Hypothalamus (tissue), 51 donors: ENCODE measurements at places on chromosomes 12 and 14.

DNA sequence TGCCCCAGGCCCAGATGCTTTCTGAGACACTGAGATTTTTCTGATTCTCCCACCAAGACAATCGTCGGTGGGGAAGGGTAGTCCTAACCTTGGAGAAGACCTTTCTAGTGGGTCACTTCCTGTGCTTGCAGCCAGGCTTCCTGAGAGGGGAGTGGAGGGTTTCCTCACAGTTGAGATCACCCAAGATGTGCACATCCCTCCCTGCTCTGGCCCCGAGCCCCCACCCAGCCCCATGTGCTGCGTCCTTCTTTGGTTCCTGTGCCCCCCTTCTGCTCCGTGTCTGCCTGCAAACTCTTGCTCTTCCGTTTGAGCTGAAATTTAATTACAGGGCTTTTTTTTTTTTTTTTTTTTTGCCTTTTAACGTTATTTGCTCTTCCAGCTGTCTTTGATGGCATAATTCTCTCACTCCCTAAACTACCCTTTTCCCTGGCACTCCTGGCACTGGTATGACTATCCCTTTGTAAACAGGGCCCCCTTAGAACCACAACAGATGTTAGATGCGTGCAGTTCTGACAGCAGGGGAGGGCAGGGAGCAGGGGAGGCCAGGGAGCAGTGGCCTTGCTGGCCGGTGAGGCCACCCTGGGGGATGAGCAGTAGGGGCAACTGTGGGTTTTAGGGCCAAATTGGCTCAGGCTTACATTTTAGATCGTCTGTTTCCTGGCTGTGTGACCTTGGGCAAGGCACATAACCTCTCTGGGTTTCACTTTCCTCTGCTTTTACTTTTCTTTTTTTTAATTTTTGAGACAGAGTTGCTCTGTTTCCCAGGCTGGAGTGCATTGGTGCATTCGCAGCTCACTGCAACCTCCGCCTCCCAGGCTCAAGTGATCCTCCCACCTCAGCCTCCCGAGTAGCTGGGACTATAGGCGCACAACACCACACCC is 144.5 kb downstream of the PHETA1 start:
- DNase-seq, result no peak

DNA sequence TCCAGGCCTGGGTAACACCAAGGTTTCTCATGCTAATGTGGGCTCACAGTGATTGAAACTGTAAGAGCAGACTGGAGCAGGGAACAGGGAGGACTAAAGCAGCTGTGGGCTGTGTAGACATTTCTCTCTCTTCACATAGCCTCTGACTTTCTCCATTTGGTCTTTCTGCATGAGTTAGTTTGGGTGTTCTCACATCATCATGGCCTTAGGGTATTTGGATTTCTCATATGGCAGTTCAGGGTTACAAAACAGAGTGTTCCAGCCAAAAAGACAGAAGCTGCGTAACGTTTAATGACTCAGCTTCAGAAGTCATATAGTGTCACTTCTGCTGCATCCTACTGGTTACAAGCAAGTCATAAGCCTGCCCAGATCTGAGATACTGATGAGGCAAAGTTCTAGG is 52.0 kb upstream of the OSBPL8 start:
- no peak for DNase-seq

GRCh38 chr14:96249029-96249428 is 7.0 kb upstream of the BDKRB1 start:
- DNase-seq, result no peak

- no peak for DNase-seq
These were observed 5.5 kb downstream of the SETD3 start for GRCh38 chr14:99475179-99475578.

- DNase-seq, result no peak
These were observed 717 bp downstream of the UBC start for GRCh38 chr12:124913474-124914391.

GRCh38 chr12:108744021-108744897 is 12.9 kb upstream of the CORO1C start:
- DNase-seq, result no peak

GRCh38 chr14:65239143-65239937 is 137.0 kb upstream of the MAX start:
- no peak for DNase-seq

- DNase-seq, result no peak
These were observed 37.9 kb downstream of the RMST start for GRCh38 chr12:97500537-97500936.
